ENCODE measurements at places on chromosomes 6 and 20. TPM values are rescaled to one million over a fixed set of nuclear protein-coding genes. Genes with fewer than 3 reads are reported as not detected.

Gene FERMT1
- polyA plus RNA-seq: 0.06 TPM

DNA sequence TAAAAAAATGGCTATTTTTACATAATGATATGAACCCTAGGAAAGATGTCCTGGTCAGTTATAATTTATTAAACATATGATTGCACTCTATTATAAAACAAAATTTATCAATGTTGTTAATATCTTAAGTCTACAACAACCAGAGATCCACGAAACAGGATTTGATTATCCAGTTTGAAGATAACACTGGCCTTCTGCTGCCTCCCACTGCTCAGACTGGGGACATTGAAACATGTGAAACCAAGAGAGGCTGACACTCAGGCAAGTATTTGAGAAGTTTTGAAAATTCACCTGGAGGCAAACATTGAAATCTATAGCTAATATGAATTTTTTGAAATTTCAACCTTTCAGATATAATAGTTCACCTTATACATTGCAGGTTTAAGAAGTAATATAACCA lies 219.3 kb upstream of the HSF2 start:
- H3K4me3 ChIP-seq: no peak overlapping the region
- H3K4me1 ChIP-seq: peaks cover 5% of the 10 kb centered on the region
- DNase-seq: peak; percentile 30
- H3K36me3 ChIP-seq: no peaks in the 10 kb centered on the region
- H3K27me3 ChIP-seq: no peaks in the 10 kb centered on the region
- no peak overlapping the region for H3K27ac ChIP-seq

Gene SIRPB1
- 0.35 TPM for polyA plus RNA-seq

- H3K36me3 ChIP-seq: no peaks in the 10 kb centered on the region
- DNase-seq: no peak
- H3K27me3 ChIP-seq: no peaks in the 10 kb centered on the region
- H3K4me3 ChIP-seq: no peak overlapping the region
- no peak overlapping the region for H3K27ac ChIP-seq
These were observed 82.2 kb downstream of the GPR63 start for GRCh38 chr6:96755096-96755495.

Gene DYNLT2
- polyA plus RNA-seq: 0.67 TPM

- no peaks in the 10 kb centered on the region for H3K36me3 ChIP-seq
- no peaks in the 10 kb centered on the region for H3K27me3 ChIP-seq
- H3K27ac ChIP-seq: no peak overlapping the region
- no peaks in the 10 kb centered on the region for H3K4me1 ChIP-seq
- DNase-seq: no peak
- H3K4me3 ChIP-seq: no peak overlapping the region
These were observed 294.3 kb upstream of the BMP2 start for GRCh38 chr20:6473197-6473596.
